ENCODE measurements at places on chromosomes 5 and 9. TPM values are rescaled to one million over a fixed set of nuclear protein-coding genes. Genes with fewer than 3 reads are reported as not detected.

CNTNAP3B gene
- 6.4 TPM for total RNA-seq

DNA sequence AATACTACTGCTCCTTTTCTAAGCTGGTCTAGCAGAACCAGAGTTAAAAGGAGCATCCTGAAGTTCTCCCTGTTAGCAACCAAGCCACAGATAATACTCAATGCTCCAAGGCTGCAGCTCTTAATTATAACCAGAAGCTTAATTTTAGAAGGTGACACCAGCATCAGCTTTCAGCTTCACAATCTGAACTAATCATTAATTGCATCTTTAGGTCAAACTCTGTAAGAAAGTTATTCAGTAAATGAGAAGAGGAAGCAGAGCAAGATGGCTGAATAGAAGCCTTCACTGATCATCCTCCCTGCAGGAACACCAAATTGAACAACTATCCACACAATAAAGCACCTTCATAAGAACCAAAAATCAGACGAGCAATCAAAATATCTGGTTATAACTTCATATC is 38.5 kb downstream of the APBA1 start:
- DNase-seq: no peak

DNA sequence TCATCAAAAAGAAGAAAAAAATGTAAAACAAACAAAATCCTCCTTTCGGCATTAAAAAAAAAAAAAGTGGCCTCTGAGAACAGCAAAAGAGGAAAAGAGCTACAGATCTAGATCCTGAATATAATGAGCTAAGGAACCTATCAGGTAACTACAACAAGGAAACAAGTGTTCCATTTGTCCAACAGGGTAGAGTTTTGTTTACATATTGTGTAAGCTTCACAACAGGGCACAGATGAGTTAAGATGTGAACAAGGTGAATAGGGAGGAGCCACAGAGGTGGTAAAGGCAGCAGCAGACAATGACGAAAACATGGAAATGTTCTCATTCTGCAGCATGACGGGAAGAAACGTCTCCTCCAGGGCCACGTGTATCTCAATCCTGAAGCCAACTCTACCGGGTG is 14.4 kb downstream of the ELP1 start:
- no peak for DNase-seq

DNA sequence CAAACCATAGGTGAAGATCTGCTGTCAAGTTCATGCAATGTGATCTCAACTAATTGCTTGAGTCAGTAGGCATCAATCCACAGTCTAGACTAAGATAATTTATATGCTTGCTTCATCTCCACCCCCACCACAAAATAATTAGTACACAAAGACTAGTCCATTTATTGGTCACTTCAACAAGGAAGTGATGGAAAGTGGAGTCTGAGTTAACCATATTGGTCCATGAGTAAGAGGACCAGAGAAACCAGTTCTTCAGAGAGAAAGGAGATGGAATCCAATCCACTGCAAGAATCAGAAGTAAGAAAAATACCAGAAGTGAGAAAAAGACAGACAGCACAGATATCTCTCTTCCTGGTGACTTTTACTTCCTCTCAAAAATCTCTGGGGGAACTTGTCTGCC is 366.5 kb downstream of the CHSY3 start:
- DNase-seq: no peak

PCDHGA1 gene
- total RNA-seq: 0.90 TPM

- DNase-seq: no peak
These were observed 15.0 kb downstream of the CARD19 start for GRCh38 chr9:93111001-93111370.

DNA sequence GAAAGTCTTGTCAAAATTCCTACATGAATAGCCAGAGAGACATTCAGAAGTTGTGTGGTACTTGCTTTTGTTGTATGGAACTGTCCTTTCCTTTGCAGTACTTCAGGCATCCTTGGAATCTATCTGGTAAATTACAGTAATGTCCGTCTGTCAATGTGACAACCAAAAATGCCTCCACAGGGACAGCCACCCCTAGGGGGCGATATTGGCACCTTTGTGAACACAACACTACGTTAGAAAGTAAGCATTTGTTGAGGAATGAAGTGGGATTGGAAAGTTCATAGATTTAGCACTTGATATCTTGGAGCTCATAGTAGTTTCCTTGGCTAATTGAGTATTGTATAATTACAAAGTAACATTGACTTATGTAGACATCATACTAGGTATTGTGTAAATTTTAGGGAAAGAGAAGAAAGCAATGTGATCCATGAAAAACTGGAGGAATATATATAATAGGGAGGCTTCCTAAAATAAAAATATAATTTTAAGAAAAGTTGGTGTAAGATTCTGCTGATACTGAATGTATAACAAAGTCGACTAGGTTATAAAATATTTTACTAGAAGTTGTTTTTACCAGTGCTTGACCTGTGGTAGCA is 32.7 kb downstream of the TMEFF1 start:
- peak; percentile 64 for DNase-seq

GRCh38 chr9:87322840-87323635 is 174.6 kb upstream of the DAPK1 start:
- DNase-seq: peak; percentile 71

DNA sequence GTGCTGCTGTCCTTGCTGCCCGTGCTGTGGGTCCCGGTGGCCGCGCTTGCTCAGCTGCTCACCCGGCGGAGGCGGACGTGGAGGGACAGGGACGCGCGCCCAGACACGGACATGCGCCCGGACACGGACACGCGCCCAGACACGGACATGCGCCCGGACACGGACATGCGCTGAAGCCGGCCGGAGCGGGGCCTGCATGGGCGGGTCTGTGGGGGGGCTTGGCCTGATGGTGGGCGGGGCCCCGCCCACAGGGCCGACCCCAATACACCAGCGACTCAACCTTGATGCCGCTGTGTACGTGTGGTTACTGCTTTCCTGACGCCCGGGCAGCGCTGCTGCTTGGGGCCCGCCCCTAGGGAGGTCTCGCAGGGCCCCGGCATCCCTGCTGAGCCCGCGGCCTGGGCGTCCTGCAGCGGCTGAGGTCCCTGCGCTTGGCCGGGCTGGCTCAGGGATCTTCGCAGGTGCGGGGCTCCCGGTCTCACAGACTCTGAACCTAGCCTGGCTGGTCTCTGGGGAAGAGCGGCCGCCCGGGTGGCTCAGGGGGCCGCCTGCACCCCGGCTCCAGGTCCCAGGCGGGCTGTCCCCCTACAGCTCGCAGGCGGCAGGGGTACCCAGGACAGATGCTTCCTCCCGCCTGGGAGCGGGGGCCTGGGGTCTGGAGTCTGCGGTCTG is 20.9 kb downstream of the SLC6A18 start:
- DNase-seq: no peak

ITGA2 gene
- 171 TPM for total RNA-seq

- no peak for DNase-seq
These were observed 5.2 kb downstream of the KCNN2 start for GRCh38 chr5:114367029-114367428.

SPAAR gene
- not detected for total RNA-seq

DNA sequence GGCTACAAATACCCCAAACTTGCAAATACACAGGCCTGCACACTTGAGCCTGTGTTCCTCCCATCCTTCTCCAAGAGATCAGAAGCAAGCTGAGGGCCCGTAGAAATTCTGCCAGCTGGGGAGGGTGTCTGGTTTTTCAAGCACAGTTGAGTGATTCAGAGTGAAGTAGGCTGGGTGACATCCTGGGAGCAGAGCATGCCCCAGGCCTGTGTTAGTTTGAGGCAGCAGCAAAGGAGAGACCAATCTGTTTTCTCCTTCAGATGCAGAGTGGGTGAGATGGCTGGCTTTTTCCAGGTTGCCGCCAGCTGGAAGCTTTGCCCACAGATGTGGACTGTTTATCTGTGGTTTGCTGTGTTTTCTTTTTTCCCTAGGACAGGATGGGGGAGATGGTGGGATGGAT is 63.1 kb downstream of the RCL1 start:
- peak; percentile 48 for DNase-seq

GPR151 gene
- total RNA-seq: not detected

Measured in fibroblast of the aortic adventitia (primary cell).